ENCODE measurements at places on chromosomes 6 and 20.

GRCh38 chr6:137846772-137847313 lies 20.2 kb upstream of the TNFAIP3 start:
- no peak for DNase-seq

GRCh38 chr6:50821441-50822077 lies 2.9 kb downstream of the TFAP2B start:
- DNase-seq = no peak

GRCh38 chr20:61042506-61043385 lies 209.3 kb upstream of the CDH4 start:
- DNase-seq = no peak

DNA sequence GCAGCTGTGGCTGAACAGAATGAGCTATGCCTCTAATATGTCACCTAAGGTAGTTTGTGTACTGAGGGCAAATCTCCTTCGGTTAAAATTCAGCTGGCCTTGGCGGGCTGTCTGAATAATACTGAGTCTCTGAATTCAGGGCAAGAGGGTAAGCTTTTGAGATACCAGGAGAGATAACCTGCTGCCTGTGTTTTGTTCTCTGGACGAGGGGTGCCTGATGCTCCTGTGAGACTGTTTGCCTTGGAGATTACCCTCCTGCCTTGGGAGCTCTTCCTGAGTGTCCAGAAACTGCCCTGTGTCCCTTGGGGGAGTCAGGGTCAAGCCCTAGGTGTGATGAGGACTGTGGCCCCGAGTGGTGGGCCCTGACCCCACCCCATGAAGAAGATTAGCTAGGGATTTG lies 282.9 kb downstream of the KIF16B start:
- DNase-seq = no peak

- DNase-seq = no peak
Measured at GRCh38 chr20:35610833-35611427, 4.7 kb upstream of the SPAG4 start.

- no peak for DNase-seq
Measured at GRCh38 chr6:157791450-157791849, 31.6 kb upstream of the SNX9 start.

DNA sequence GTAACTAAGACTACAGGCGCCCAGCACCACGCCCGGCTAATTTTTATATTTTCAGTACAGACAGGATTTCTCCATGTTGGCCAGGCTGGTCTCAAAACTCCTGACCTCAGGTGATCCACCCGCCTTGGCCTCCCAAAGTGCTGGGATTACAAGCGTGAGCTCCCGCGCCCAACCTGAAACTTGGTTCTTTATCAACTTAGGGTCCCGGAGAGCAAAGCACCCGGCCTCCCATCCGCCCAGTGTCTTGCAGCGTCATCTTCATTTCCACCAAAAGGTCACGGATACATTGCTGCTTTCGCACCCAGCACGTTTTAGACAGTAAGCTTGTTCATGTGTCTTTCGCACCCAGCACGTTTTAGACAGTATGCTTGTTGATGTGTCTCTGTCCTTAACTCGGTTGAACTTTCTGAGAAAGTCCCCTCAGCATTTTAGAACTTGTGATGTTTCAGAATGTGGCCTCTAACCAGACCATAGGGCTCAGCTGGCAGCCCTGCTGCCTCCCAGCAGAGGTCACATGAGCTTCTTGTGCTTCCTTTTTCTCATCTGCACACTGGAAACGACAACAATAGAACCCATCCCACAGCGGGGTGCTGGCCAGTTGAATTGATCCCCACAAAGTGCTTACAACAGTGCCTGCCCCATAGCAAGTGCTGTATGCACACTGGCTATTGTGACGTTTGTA lies 48.8 kb downstream of the PRR18 start:
- DNase-seq = no peak

DNA sequence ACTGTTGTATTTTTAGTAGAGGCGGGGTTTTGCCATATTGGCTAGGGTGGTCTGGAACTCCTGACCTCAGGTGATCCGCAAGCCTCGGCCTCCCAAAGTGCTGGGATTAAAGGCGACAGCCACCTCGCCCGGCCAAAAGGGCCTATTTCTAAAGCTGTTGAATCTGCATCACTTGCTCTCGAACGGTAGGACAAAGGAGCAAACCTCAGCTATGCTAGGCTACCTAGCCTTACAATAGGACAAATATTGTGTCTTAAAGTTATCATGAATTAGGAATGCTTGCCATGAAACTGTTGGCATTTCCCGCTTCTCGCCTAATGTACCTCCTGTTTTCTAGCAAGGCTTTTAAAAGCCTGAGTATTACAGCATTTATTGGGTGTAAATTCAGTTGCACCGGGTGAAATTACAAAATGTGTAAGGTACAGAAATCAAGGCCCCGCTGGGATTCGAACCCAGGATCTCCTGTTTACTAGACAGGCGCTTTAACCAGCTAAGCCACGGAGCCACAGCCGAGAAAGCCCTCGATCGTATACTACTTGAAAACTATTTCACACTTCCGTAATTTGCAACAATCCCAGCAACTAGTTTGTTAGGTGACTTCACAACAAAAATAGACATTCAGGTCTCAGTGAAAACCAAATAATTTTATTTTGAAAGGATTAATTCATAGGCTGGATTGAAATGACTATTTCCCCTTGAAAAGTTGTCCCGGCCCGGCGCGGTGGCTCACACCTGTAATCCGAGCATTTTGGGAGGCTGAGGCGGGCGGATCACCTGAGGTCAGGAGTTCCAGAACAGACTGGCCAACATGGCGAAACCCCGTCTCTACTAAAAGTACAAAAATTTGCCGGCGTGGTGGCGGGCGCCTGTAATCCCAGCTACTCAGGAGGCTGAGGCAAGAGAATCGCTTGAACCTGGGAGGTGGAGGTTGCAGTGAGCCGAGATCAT lies 211.6 kb upstream of the ZNF184 start:
- DNase-seq = peak; percentile 57

- DNase-seq = peak; percentile 39
Measured at GRCh38 chr6:169722362-169723199, 1.7 kb downstream of the PHF10 start.

DNA sequence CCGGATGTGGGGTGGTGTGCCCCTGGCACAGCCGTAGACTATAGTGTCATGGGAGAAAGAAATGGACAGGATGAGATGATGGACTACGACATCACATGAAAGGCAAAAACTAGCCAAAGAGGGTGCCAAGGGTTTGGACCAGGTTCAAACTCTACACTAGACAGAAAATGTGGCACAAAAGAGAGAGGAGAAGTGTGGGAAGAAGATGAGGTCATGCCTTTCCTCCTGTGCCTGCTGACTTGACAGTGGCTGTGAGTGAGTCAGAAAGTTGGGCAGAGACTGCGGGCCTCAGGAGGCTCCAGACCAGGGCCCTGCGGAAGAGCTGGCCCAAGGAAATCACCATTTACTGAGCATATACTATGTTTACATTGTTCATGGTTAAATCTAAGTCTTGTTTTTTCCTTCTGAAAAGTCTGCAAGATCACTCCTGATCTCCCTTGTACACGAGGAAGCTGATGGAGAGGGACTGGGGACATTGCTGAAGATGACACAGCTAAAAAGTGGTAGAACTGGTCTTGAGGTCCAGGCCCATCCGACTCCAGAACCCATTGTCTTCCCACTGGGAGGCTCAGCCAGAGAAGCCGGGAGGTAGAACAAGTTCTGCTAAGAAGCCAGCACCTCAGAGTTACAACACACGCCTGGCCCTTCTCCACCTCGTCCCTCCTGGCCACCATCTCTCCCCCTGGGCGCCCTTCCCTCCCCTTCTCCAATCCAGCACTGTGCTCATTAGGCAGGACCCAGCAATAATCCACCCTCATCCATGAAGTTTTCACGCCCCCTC lies 35.6 kb downstream of the CNKSR3 start:
- no peak for DNase-seq

GRCh38 chr6:89539779-89540178 lies 98.8 kb downstream of the LYRM2 start:
- no peak for DNase-seq

GRCh38 chr20:2301164-2301622 lies 5.4 kb downstream of the TGM3 start:
- DNase-seq = no peak

GRCh38 chr6:64217721-64218620 lies 582.4 kb downstream of the PHF3 start:
- DNase-seq = no peak

- peak; percentile 33 for DNase-seq
Measured at GRCh38 chr6:157946865-157947532, 34.7 kb upstream of the SYNJ2 start.

DNA sequence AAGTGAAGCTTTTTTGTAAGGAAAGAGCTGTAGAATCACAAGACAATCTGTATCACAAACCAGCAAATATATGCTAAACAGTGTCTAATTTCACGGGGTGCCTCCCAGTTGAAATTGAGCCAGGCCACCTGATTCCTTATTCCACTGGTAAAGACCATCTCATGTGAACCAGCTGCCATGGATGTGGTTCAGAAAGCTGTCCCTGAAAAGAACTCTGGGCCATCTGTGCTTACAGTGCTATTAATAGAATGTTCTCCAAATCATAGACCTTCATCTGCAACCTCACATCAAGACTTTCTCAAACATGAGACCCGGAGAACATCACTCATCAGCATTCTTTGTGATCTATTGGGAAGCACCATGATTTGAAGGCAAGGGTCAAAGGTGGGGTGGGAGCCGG lies 89.7 kb downstream of the FBXO5 start:
- DNase-seq = no peak

GRCh38 chr6:170178561-170179477 lies 112.1 kb downstream of the DLL1 start:
- DNase-seq = no peak

- no peak for DNase-seq
Measured at GRCh38 chr20:46557231-46557956, 6.9 kb upstream of the OCSTAMP start.

- DNase-seq = no peak
Measured at GRCh38 chr6:133165235-133165634, 75.9 kb upstream of the EYA4 start.

- no peak for DNase-seq
Measured at GRCh38 chr6:33988121-33989015, 157.5 kb downstream of the GRM4 start.

- no peak for DNase-seq
Measured at GRCh38 chr6:21918041-21918440, 324.5 kb downstream of the SOX4 start.

DNA sequence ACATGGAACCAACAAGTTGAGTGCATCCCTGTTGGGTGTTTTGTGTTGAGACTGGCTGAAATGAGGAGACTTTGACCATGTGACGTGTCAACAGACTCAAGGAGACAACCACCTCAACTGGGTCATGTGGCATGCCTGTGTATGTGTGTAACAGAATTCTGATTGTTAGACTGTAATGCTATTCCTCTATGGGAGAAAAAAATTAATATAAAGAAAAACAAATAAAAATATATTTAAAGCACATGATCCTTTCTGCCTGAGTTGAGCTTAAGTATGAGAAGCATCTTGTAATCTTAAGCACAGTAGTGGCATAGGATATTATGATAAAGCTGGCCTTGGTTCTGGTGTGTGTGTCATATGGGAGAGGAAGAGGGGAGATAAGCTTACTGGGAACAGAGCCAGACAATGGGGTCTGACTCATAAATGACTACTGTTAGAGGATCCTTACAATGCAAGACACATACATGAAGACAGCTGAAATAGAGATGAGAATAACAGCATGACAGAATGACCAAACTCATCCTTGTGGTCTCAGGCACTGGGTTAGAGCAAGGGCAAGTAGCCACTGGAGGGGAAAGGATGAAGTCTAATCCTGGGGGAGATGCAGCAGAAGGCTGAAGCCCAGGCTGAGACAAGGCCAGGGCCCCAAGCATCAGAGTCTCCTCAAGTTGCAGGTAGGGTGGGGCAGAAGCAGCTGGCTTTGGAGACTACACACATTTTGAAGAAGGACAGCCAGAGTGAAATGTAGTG lies 9.2 kb downstream of the TP53INP2 start:
- DNase-seq = no peak

- DNase-seq = no peak
Measured at GRCh38 chr6:15046751-15047150, 199.1 kb upstream of the JARID2 start.

DNA sequence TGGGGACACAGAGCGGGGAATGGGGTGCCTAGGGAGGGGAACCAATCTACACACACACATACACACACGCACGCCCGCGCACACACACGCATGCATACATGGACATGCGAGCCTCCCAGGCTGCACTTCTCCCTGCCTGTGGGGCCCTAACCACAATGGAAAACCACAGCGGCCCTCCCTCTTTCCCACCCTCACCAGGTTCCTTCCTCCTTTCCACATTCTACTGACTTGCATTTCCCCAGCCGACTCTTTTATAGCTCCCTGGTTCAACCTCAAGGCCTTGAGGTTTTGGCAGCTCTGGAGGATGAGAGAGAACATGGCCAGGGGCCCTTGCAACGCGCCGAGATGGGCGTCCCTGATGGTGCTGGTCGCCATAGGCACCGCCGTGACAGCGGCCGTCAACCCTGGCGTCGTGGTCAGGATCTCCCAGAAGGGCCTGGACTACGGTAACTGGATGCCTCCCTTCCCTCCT lies at the start of gene BPI:
Gene BPI, plus strand, starts transcription at position 249 of the 472 bp plus-strand sequence. Its CDS starts 68 bp downstream, at position 317.
- no peak for DNase-seq

GRCh38 chr20:44388466-44389023 lies 33.0 kb downstream of the HNF4A start:
- peak; percentile 83 for DNase-seq

DNA sequence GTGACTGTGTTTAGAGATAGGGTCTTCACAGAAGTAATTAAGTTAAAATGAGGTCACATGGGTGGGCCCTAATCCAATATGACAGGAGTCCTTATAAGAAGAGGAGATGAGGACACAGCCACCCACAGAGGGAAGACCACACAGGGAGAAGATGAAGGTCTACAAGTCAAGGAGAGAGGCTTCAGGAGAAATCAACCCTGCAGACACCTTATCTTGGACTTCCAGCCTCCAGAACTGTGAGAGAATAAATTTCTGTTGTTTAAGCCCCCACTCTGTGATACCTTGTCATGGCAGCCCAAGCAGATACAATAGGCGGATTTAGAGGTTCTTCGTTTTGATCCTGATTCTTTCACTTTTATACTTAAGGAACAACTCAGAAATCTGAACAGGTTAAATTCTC lies 63.5 kb upstream of the NEDD9 start:
- DNase-seq = no peak

DNA sequence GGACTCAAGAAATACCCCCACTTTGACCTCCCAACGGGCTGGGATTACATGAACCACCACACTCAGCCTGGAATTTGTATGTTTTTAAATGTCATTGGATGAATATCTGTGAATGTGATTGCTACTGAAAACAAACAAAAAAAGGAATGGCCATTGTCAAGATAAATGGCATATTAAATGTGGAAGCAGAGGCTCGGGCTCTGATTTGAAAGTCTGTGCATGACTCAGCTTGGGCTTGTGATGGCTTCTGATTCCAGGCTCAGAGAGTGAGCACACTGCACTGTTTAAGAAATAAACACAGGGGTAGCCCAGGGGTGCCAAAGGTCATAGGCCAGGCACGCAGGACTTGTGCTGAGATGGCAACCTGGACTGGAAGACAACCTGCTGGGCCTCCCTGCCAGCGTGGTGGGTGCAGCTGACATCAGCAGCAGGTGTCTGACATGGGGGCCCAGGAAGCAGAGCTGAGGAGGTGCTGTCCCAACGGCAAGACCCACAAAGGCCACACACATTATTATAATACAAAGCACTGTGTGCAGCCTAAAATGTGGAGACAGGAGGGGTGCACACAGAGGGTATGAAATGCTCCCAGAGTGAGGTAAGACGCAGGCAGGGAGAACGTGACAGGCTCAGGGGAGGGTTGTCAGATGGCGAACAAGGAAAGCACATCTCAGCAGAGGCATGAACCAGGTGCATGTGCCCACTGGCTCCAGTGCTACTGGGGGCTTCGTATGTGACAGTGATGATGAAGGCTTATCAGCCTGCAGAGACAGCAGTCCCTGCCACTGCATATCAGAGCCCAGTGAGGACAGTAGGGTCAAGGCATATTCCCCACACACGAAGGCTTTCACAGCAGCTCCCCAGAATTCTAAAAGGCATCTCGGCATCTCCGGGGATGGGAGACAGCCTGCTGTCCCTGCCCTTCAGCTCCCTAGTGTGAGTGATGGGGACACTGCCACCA lies 169.4 kb downstream of the SYNDIG1 start:
- DNase-seq = no peak
